ENCODE measurements at places on chromosomes 7 and 10. TPM values are rescaled to one million over a fixed set of nuclear protein-coding genes. Genes with fewer than 3 reads are reported as not detected.

Gene CYP2C19
- 188 TPM for total RNA-seq

Gene DRGX
- total RNA-seq = not detected

Gene SPDYE1
- not detected for total RNA-seq

Gene BAIAP2L1
- 55.8 TPM for total RNA-seq

Gene C10orf143
- total RNA-seq = 4.8 TPM

Gene TNS3
- 97.2 TPM for total RNA-seq

Gene IKZF1
- total RNA-seq = 17.4 TPM

Gene MBL2
- 0.12 TPM for total RNA-seq

Gene FOXI2
- 0.23 TPM for total RNA-seq

Gene PLXDC2
- total RNA-seq = 92.0 TPM

Gene IDI2
- not detected for total RNA-seq

Gene PALD1
- 15.5 TPM for total RNA-seq

Gene CTAGE8
- total RNA-seq = 3.1 TPM

Gene PYROXD2
- total RNA-seq = 23.1 TPM

Gene AGMO
- 8.3 TPM for total RNA-seq

Gene HGF
- 8.0 TPM for total RNA-seq

Gene TET1
- 3.1 TPM for total RNA-seq

Gene GRM8
- 8.0 TPM for total RNA-seq

Gene KNDC1
- 5.2 TPM for total RNA-seq

Gene CNTNAP2
- 1.6 TPM for total RNA-seq

Gene DYDC1
- total RNA-seq = not detected

Gene ATP6V0A4
- total RNA-seq = not detected

Gene ATP6V0E2
- total RNA-seq = 47.0 TPM

Gene LLCFC1
- not detected for total RNA-seq

Gene BMPER
- 5.0 TPM for total RNA-seq

Gene CRTAC1
- 1.6 TPM for total RNA-seq

Gene EIF3A
- 86.8 TPM for total RNA-seq

All from mucosa of gallbladder (tissue), 1 donor.